ENCODE measurements at places on chromosomes 6 and 20. TPM values are rescaled to one million over a fixed set of nuclear protein-coding genes. Genes with fewer than 3 reads are reported as not detected.

- peak; percentile 33 for DNase-seq
These were observed 32.8 kb downstream of the GFOD1 start for GRCh38 chr6:13454286-13455221.

DNA sequence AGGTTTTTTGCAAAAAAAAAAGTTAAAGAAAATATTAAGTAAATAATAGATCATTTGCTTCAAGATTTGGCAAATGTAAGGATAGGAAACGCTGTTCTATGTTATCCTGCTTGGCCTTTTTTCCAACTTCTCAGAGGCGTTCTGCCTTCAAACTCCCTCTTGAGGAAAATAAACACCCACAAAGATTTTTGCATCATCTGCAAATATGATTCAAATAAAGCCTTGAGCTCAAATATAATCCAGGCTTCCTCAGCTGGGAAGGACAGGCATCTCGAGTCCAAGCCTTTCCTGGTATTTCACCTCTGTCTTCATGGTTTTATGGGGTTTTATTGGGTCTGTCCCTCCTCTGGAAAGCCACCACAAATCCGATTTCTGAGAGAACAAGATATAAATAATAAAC, 67.7 kb upstream of the PTPN1 start:
- no peak for DNase-seq

The MMP24 gene
- total RNA-seq: 0.16 TPM

- DNase-seq: no peak
These were observed 179.0 kb upstream of the CST7 start for GRCh38 chr20:24769878-24770627.

DNA sequence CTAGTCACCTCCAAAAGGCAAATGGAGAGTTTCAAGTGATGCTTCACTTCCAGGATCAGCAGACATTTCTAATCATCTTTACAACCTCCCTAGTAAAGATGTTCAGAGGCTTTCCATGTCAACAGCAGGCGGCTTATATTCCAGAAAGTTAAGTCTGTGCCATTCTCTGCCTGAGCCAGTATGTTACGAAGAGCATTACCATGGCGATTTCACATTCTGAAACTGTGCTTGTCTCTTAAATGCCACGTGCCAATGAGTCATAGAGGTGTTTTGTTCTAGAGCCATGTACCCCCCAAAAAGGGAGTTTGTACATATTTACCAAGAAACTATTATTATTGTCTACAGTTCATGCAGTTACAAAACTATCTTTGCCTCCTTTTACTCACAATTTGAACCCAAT, 319.5 kb downstream of the FOXA2 start:
- DNase-seq: no peak

The FAXC gene
- total RNA-seq: not detected

The COX4I2 gene
- not detected for total RNA-seq

GRCh38 chr20:12276011-12276673, 358.4 kb downstream of the BTBD3 start:
- DNase-seq: no peak

The METTL24 gene
- total RNA-seq: not detected

The SDC4 gene
- 2.7 TPM for total RNA-seq

The SLC22A16 gene
- total RNA-seq: not detected

GRCh38 chr20:42380287-42380686, 762.1 kb upstream of the CHD6 start:
- DNase-seq: no peak

The CFB gene
- total RNA-seq: 0.65 TPM

- no peak for DNase-seq
These were observed 21.7 kb upstream of the FYN start for GRCh38 chr6:111894951-111895350.

DNA sequence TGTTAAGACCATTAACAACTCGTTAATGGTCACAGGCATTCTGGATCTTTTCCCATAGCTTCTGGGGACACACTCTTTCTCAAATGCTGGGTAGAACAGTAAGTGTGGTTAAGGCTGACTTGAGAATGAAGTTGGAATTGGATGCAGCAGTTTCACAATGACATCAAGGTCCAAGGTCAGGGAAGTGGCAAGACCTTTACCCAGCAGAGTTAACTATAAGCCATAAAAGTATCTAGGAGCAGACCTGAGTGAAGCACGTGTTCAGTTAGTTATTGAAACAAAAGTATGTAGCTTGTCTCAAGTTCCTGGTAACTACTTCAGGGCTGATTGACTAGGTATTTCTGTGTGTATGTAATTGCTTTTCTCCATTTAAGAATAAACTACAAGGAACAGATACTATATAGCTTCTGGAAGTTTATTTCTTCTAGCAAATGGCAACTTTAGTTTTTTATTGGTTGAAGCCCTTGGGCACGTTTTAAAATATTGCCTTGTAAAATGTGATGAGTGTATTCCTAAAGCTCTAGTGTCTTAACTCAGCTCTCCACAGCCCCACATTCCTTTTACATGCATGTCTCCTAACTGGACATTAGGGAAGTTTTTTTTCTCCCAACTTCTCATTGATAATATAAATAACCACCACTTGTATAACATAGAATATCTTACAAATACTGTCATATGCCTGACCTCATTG, 479.0 kb upstream of the CITED2 start:
- DNase-seq: no peak

All from T-helper 17 cell (primary cell).